ENCODE measurements at places on chromosomes 13 and 19. TPM values are rescaled to one million over a fixed set of nuclear protein-coding genes. Genes with fewer than 3 reads are reported as not detected.

AXL gene
- total RNA-seq, result 210 TPM

IL11 gene
- not detected for total RNA-seq

MAST3 gene
- total RNA-seq, result 5.0 TPM

MCEMP1 gene
- total RNA-seq, result 2.0 TPM

- no peak overlapping the region for H3K27ac ChIP-seq
- H3K4me3 ChIP-seq, result no peak overlapping the region
- no peaks in the 10 kb centered on the region for H3K27me3 ChIP-seq
- H3K4me1 ChIP-seq, result no peaks in the 10 kb centered on the region
- no peak for DNase-seq
Observed at GRCh38 chr13:26348966-26349365, 95.0 kb downstream of the CDK8 start.

DNA sequence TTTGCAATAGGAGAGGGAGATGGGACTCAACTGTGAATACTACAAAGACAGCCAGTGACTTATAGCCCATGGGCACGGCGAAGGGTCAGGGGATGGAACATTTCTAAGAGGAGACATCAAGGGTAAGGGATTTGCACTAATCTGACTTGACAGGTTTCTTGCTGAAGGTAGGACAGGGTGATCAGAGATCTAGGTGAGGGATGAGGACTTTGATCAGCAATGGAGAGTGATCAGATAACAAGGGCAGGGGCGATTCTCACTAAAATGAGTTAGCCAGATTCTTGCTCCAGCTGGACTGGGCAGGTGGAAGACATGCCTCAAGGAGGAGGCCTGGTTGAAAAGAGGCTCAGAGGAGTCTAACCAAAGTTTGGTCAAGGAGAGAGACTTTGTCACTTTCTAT is 209.2 kb downstream of the SLC7A1 start:
- H3K4me1 ChIP-seq, result no peaks in the 10 kb centered on the region
- H3K36me3 ChIP-seq, result no peaks in the 10 kb centered on the region
- H3K27ac ChIP-seq, result no peak overlapping the region
- DNase-seq, result peak; percentile 47

DNA sequence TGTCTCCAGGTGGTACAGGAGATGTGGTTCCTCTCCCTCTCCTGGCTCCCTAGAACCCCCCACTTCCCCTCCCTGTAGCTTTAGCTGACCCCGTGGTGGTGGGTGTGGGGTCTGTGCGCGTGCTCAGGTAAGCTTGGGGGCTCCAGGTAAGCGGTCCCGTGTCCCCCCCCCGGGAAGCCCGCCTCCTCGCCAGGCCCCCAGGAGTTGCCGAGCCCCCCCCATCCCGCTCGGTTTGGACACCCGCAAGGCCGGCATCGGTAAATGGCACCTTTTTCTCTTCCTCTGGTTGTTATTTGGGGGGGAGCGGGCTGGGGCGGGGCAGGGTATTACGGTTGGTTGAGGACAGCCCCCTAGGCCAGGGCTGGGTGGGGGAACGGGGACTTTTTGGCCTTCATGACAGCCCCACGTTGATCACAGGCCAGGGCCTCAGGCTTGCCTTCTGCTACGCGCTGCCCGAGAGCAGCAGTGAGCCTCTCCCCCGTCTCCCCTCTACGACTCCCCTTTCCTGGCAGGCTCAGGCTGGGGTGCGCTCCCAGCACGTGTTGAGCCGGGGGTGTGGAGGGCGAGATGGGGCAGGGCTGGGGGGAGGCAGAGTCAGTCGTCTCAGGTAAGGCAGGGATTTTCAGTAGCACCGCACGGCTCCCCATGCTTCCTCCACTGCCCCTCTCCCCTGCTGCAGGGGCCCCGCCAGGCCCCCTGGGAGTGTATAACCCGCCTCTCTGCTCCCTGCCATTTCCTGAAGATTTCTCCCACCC is 10.7 kb upstream of the LIN7B start:
- H3K36me3 ChIP-seq, result peaks cover 86% of the 10 kb centered on the region
- H3K27ac ChIP-seq, result no peak overlapping the region
- peaks cover 10% of the 10 kb centered on the region for H3K4me1 ChIP-seq
- no peak for DNase-seq
- H3K27me3 ChIP-seq, result no peaks in the 10 kb centered on the region

DNA sequence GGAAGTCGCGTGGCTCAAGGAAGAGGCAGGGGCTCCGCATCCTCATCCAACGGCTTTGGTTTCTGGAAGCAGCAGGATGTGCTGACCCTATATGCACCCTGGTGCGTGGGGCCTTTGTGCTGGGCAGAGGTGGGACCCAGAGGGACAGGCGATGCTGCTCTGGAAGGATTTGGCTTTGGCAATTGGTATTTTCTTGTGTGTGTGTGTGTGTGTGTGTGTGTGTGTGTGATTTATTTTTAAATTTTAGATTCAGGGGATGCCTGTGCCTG is 321.9 kb upstream of the ZNF507 start:
- no peak for DNase-seq
- peaks cover 16% of the 10 kb centered on the region for H3K27me3 ChIP-seq
- no peak overlapping the region for H3K27ac ChIP-seq
- H3K4me1 ChIP-seq, result peaks cover 11% of the 10 kb centered on the region
- no peak overlapping the region for H3K4me3 ChIP-seq

CYP2A7 gene
- not detected for total RNA-seq
